ENCODE measurements at places on chromosomes 5 and 9. TPM values are rescaled to one million over a fixed set of nuclear protein-coding genes. Genes with fewer than 3 reads are reported as not detected.

The OR1J2 gene
- total RNA-seq = not detected

The CCNH gene
- 81.6 TPM for total RNA-seq

The PALM2AKAP2 gene
- total RNA-seq = 23.3 TPM

The DENND1A gene
- 10.5 TPM for total RNA-seq

The TNFSF8 gene
- total RNA-seq = not detected

The C5orf34 gene
- total RNA-seq = 7.2 TPM

The TRPM6 gene
- 0.50 TPM for total RNA-seq

The ABLIM3 gene
- 11.4 TPM for total RNA-seq

The FOXD1 gene
- total RNA-seq = 3.9 TPM

The ENTPD2 gene
- total RNA-seq = 0.41 TPM

The HSD17B3 gene
- not detected for total RNA-seq

The C5orf15 gene
- total RNA-seq = 30.4 TPM

The SLC45A2 gene
- 1.9 TPM for total RNA-seq

The PCDHB16 gene
- 2.6 TPM for total RNA-seq

The FCN2 gene
- not detected for total RNA-seq

The ALDH1A1 gene
- 0.31 TPM for total RNA-seq

The PFN3 gene
- not detected for total RNA-seq

The SHROOM1 gene
- 0.77 TPM for total RNA-seq

The RAPGEF6 gene
- 32.9 TPM for total RNA-seq

The FIBCD1 gene
- 1.7 TPM for total RNA-seq

The FAM221B gene
- total RNA-seq = 0.76 TPM

The IL31RA gene
- total RNA-seq = 3.3 TPM

The SLC1A3 gene
- total RNA-seq = 306 TPM

The HMMR gene
- 21.3 TPM for total RNA-seq

The WNT8A gene
- not detected for total RNA-seq

The SOX30 gene
- total RNA-seq = 0.09 TPM

The HSPA4 gene
- 133 TPM for total RNA-seq

The PCDHGB2 gene
- 10.7 TPM for total RNA-seq

The HTR4 gene
- total RNA-seq = 0.32 TPM

The ARID3C gene
- total RNA-seq = 0.71 TPM

The CCDC112 gene
- total RNA-seq = 39.4 TPM

The GALNT12 gene
- total RNA-seq = 0.39 TPM

The QRFP gene
- 4.3 TPM for total RNA-seq

The FBP2 gene
- total RNA-seq = not detected

The MLLT3 gene
- total RNA-seq = 31.0 TPM

The SFXN1 gene
- 67.0 TPM for total RNA-seq

The PHF24 gene
- total RNA-seq = 21.3 TPM

The LCN9 gene
- total RNA-seq = not detected
